ENCODE measurements at places on chromosomes 1 and 21. TPM values are rescaled to one million over a fixed set of nuclear protein-coding genes. Genes with fewer than 3 reads are reported as not detected.
A peak's percentile ranks its signal among the peaks of the same experiment; 100 is the strongest.

- peak overlapping the region; percentile 95 for H3K27ac ChIP-seq
- no peaks in the 10 kb centered on the region for H3K36me3 ChIP-seq
- H3K4me1 ChIP-seq = peaks cover 9% of the 10 kb centered on the region
- H3K4me3 ChIP-seq = peak overlapping the region; percentile 96
- H3K27me3 ChIP-seq = no peaks in the 10 kb centered on the region
- DNase-seq = peak; percentile 69
Measured at GRCh38 chr1:20787840-20788795, 1.0 kb upstream of the HP1BP3 start.

DNA sequence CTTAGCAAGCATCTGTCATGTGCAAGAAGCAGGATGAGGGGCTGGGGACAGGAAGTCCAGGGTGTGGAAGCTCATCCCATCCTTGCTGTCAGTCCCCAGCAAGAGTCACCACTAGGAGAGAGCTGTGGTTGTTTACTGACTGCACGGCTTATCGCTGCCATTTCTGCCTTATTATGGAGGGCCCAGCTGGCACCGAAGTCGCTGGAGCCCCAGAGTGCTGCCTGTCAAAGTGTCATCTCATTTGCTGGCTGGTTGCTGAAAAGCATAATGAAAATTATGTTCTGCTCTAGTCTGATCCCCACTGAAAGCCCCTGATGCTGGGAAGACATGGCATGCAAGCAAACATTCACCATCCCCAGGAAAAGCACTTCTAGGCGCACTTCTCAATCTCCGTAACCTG lies 642.7 kb downstream of the NPHP4 start:
- H3K27ac ChIP-seq = no peak overlapping the region
- no peak for DNase-seq
- H3K4me1 ChIP-seq = no peaks in the 10 kb centered on the region

DNA sequence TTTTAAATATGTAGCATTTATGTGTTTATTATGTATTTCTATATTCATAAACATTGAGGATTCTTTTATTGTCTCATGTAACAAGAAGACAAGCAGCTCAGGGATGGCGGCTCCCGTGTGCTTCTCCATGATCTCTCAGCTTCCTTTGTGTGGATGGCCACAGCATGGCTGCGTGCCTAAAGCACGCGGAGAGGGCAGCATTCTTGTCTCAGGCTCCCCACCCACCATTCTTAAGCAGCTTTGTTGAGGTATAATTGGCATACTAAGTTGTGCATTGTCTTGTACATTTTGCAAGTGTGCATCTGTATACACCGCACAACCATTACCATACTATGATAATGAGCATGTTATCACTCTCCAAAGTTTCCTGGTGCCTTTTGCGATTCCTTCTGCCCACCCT lies 81.6 kb downstream of the CAMTA1 start:
- DNase-seq = peak; percentile 25
- H3K27me3 ChIP-seq = no peaks in the 10 kb centered on the region
- H3K36me3 ChIP-seq = no peaks in the 10 kb centered on the region
- H3K4me3 ChIP-seq = no peak overlapping the region
- peaks cover 8% of the 10 kb centered on the region for H3K4me1 ChIP-seq

The LYSMD1 gene
- 8.2 TPM for total RNA-seq

The LCE2A gene
- 0.33 TPM for total RNA-seq

DNA sequence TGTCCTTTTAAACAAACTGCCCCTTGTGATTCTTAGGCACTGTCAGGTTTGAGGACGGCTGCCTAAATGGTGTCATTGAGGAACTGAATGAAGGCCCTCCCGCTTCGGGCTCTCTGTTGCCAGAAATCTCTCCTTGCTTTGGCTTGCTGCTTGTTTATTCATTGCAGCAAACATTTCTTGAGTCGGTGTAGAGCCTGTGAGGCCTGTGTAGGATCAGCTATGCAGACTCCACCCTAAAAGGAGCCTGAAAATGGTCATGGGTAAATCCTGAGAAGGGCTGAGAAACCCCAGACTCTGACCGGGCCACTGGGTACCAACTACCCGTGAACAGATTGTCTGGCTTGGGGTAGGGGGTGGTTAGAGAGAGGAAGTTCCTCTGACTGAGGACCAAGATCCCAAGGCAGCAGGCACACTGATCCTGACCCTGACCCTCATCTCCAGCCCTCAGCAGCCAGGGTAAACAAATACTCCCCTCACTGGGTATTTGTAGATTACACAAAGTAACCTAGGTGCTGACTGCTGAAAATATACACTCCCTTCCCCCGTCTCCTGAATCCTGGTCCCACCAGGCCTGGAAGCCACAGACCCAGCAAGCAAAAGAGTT lies 3.1 kb downstream of the IL6R start:
- peak; percentile 42 for DNase-seq
- H3K4me3 ChIP-seq = no peak overlapping the region
- no peaks in the 10 kb centered on the region for H3K36me3 ChIP-seq
- no peak overlapping the region for H3K27ac ChIP-seq
- peaks cover 4% of the 10 kb centered on the region for H3K27me3 ChIP-seq

- no peaks in the 10 kb centered on the region for H3K4me1 ChIP-seq
- H3K4me3 ChIP-seq = no peak within 1 kb of the TSS
- H3K36me3 ChIP-seq = no peaks in the 10 kb centered on the region
- no peak within 1 kb of the TSS for H3K27ac ChIP-seq
- peak; percentile 17 for DNase-seq
Measured at GRCh38 chr1:110150330-110151174, at the start of gene SLC6A17. TSS of gene SLC6A17 (plus strand) at chr1:110150494. CDS start at chr1:110166930, 16,436 bp downstream.

DNA sequence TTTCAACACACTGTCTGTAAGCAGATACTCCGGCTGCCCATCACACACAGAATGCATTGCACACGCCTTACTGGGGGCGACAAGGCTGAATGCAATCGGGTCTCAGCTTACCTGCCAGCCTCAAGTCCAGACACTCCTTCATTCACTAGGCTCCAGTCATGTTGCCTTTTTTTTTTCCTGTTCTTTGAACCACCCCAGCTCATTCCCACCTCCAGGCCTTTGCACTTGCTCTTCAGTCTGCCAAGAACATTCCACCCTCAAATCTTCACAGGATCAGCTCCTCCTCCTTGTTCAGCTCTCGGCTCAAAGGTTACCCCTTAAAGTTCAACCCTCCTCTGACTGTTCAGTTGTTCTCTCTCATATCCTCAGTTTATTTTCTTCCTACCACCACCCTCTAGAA lies 181.9 kb upstream of the ESRRG start:
- no peaks in the 10 kb centered on the region for H3K4me1 ChIP-seq
- DNase-seq = no peak
- H3K27me3 ChIP-seq = no peaks in the 10 kb centered on the region
- no peaks in the 10 kb centered on the region for H3K36me3 ChIP-seq

DNA sequence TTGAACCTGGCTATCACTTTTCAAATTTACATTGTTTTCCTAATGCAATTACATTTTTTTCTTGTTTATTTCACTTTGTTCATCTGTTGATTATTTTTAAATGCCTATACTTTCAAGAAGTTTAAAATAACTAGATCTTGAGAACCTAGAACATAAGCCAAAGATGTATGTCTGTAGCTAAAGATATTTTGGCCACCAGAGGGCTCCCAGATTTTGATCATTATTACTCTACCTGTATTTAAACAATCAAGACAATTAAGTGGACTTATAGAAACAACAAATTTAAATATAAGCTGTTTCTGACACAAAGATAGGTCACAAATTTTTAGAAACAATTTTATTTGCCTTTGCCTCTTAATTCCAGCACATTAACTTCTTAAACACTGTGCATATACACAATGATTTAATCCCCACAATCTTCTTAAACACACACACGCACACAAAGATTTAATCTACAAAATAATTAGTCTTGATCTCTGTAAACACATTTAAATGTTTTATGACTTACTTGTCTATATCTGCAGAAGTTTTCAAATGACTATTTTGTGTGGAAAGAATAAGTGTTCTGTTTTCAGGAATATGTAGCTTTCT lies 380.0 kb downstream of the DSCAM start:
- H3K27ac ChIP-seq = no peak overlapping the region
- no peak overlapping the region for H3K4me3 ChIP-seq
- no peaks in the 10 kb centered on the region for H3K27me3 ChIP-seq
- H3K4me1 ChIP-seq = no peaks in the 10 kb centered on the region
- no peaks in the 10 kb centered on the region for H3K36me3 ChIP-seq
- DNase-seq = peak; percentile 13

The CRYAA gene
- total RNA-seq = not detected

DNA sequence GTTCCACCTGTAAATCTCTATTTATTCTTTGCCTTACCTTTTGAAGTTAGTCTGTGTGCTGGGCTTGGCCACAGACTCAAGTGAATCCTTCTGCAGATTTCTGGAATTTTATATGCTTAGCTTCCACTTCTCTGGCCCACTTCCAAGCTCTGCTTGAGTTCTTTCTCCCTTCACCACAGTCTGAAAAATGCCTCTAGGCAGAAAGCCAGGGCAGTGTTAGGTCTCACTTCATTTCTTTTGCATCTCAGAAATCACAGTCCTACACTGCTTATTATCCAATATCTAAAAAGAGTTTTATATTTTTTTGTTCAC lies 48.9 kb downstream of the INKA2 start:
- H3K36me3 ChIP-seq = no peaks in the 10 kb centered on the region
- DNase-seq = peak; percentile 94
- H3K4me3 ChIP-seq = no peak overlapping the region
- no peaks in the 10 kb centered on the region for H3K4me1 ChIP-seq
- no peaks in the 10 kb centered on the region for H3K27me3 ChIP-seq
- no peak overlapping the region for H3K27ac ChIP-seq

DNA sequence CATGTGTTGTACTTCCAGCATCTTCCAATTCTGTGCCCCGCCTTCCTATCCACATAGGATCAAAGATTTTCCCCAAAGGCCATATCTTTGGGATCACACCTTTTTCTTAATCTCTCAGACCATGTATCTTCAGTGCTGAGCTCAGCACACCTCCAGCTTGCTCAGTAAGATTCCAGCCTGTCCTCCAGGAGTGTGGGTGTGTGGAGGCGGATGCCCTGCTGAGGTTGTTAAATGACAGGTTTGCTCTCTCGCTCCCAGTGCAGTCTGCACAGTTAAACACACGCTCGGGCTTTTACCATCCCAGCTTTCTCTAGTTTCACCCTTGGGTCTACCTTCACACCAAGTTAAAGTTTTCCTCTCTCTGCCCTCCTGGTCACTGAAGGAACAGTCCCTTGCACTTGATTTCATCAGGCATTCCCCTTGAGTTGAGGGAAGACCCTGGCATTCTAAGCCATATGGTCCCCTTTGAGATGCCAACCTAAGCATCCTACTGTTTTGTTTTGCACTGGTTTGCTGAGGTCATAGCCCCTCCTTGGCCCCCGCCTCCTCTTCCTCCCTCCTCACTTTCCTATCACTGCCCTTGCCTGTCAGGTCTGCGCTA lies 13.7 kb downstream of the MYOG start:
- DNase-seq = no peak
- no peak overlapping the region for H3K27ac ChIP-seq
- H3K36me3 ChIP-seq = no peaks in the 10 kb centered on the region
- no peaks in the 10 kb centered on the region for H3K4me1 ChIP-seq
- H3K4me3 ChIP-seq = no peak overlapping the region
- H3K27me3 ChIP-seq = peaks cover 21% of the 10 kb centered on the region

The C1orf185 gene
- total RNA-seq = not detected

- no peak overlapping the region for H3K4me3 ChIP-seq
- no peaks in the 10 kb centered on the region for H3K27me3 ChIP-seq
- H3K4me1 ChIP-seq = no peaks in the 10 kb centered on the region
Measured at GRCh38 chr1:54108156-54108555, 44.6 kb downstream of the CDCP2 start.

The PCAT6 gene
- 0.51 TPM for total RNA-seq
